Activated CD4-positive, alpha-beta T cell treated with anti-CD3 and anti-CD28 coated beads, Interleukin-2, amount 10 ng/mL, durations not matched to agents 7 days and 5 days (primary cell): ENCODE measurements at places on chromosomes 12 and 14. TPM values are rescaled to one million over a fixed set of nuclear protein-coding genes. Genes with fewer than 3 reads are reported as not detected.

DNA sequence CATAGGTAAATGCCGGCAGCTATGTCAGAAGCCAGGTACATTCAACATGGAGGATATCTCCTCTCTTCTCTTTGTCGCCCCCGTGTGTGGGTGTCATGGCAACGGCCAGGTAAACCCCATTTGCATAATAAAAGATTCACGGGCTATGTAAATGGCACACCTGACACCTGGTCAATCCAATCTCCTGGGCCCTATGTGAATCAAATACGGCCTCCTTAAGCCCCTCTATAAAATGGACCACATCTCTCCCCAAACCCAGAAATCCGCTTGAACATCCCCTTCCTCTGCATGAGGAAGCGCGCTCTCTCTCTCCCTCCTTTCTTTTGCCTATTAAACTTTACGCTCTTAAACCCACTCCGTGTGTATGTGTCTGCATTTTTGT is 363.7 kb downstream of the SOX5 start:
- H3K4me1 ChIP-seq: no peaks in the 10 kb centered on the region
- no peak for DNase-seq
- no peaks in the 10 kb centered on the region for H3K27me3 ChIP-seq
- no peak overlapping the region for H3K4me3 ChIP-seq
- no peak overlapping the region for H3K27ac ChIP-seq

DNA sequence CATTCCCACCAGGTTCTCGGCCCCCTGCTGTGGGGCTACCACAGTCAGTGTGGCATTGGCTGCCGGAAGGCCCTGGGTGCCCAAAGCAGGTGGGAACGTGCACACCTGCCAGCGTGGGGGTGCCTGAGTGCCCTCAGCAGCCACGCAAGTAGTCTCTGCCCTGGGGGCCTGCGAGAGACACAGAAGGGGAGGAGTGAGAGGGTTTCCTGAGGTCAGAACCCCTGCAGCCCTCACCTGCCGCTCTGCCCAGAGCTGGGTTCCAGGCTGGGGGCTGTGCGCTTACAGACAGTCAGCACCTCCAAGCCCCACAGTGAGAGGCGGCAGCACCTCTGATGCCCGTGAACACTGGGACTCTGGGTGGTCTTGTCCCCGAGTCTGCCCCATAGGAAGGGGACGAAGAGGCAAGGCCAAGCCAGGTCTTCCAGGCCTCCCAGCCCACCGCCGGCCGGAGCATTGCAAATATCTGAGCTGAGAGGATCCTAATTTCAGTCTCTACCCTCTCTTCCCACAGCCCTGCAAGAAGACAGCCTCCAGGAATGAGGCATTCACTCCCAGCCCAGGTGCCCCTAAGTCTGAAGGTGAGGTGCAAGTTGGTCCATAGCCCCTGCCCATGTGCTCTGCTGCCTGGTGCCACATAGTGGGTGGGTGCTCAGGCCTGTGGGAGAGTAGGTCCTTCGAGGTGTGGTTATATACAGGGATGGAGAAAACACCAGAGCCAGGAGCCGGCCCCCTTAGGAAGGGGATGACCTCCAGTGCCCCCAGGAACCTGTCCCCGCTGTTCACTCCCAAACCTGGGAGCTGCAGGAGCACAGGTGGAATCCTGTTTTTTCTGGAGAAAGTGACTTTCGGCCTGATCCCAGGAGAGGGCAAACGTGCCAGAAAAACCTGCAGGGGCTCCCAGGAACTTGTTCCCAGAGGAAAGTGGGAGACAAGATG is 291.1 kb upstream of the RTL1 start:
- H3K4me3 ChIP-seq: no peak overlapping the region
- H3K27me3 ChIP-seq: no peaks in the 10 kb centered on the region
- H3K36me3 ChIP-seq: no peaks in the 10 kb centered on the region

GRCh38 chr12:52338241-52338960 is 17.2 kb upstream of the KRT83 start:
- DNase-seq: no peak
- no peaks in the 10 kb centered on the region for H3K36me3 ChIP-seq
- H3K4me1 ChIP-seq: peaks cover 3% of the 10 kb centered on the region
- H3K27ac ChIP-seq: no peak overlapping the region
- H3K4me3 ChIP-seq: no peak overlapping the region

GRCh38 chr12:21672146-21672545 is 14.5 kb upstream of the LDHB start:
- no peak for DNase-seq
- no peak overlapping the region for H3K4me3 ChIP-seq
- H3K27me3 ChIP-seq: peaks cover 8% of the 10 kb centered on the region
- no peak overlapping the region for H3K27ac ChIP-seq
- no peaks in the 10 kb centered on the region for H3K36me3 ChIP-seq
- H3K4me1 ChIP-seq: peaks cover 14% of the 10 kb centered on the region

- no peaks in the 10 kb centered on the region for H3K4me1 ChIP-seq
- H3K27me3 ChIP-seq: no peaks in the 10 kb centered on the region
- H3K4me3 ChIP-seq: no peak overlapping the region
- no peaks in the 10 kb centered on the region for H3K36me3 ChIP-seq
- DNase-seq: no peak
Observed at GRCh38 chr12:102535306-102535705, 54.9 kb upstream of the IGF1 start.

DNA sequence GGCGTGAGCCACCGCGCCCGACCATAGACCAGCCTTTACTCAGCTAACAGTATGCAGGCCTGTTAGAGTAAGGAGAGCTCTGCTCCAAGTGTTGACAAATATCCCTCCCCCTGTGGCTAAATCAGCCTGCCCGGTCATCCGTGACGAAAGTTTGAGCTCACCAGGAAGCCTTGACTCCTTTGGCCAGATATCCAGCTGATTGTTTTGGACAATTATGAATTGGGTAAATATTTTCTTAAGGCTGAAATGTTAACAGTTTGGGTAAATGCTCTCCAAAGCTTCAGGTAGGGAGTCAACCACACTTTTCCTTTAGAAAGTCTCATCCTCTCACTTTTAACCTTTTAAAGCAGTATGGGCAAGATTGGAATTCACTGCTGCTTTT is 157.9 kb downstream of the PAWR start:
- DNase-seq: no peak
- H3K4me3 ChIP-seq: no peak overlapping the region
- H3K36me3 ChIP-seq: no peaks in the 10 kb centered on the region
- no peaks in the 10 kb centered on the region for H3K4me1 ChIP-seq
- no peak overlapping the region for H3K27ac ChIP-seq

- peak overlapping the region; percentile 1 for H3K4me3 ChIP-seq
- no peaks in the 10 kb centered on the region for H3K27me3 ChIP-seq
- peak overlapping the region; percentile 83 for H3K27ac ChIP-seq
- DNase-seq: peak; percentile 40
Observed at GRCh38 chr14:68506645-68507419, 286.0 kb downstream of the ZFP36L1 start.

The ACIN1 gene
- total RNA-seq: 202 TPM

The RNASE2 gene
- not detected for total RNA-seq

The TULP3 gene
- 8.6 TPM for total RNA-seq

The AQP6 gene
- total RNA-seq: not detected

The KRT79 gene
- not detected for total RNA-seq

The SLC25A29 gene
- 1.5 TPM for total RNA-seq

The ADCK1 gene
- total RNA-seq: 6.7 TPM
